NCI-H187 treated with DMSO at 0.1 percent for 48 hours (cell line): ENCODE measurements at places on chromosomes 7 and 10.

- no peak for DNase-seq
These were observed at the start of gene MINDY4 for GRCh38 chr7:30771174-30771879. Gene MINDY4, plus strand, starts transcription at chr7:30771417. Its CDS starts 77 bp downstream, at chr7:30771494.

DNA sequence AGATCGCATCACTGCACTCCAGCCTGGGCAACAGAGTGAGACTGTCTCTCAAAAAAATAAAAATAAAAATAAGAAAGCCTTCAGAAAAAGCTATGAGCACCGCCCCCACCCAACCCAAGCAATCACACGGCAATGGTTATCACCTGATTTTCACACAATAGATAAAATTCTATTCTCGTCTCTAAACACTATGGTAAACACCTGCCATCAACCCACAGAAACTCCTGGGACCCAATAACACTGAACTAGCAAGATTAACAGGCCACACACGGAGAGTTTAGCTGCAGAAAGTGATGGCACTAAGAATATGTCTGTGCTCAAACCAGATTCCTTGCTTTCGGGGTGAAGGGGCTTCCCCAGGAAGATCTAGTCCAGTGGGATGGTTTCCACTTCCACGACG lies 173.8 kb downstream of the DIP2C start:
- DNase-seq = no peak

DNA sequence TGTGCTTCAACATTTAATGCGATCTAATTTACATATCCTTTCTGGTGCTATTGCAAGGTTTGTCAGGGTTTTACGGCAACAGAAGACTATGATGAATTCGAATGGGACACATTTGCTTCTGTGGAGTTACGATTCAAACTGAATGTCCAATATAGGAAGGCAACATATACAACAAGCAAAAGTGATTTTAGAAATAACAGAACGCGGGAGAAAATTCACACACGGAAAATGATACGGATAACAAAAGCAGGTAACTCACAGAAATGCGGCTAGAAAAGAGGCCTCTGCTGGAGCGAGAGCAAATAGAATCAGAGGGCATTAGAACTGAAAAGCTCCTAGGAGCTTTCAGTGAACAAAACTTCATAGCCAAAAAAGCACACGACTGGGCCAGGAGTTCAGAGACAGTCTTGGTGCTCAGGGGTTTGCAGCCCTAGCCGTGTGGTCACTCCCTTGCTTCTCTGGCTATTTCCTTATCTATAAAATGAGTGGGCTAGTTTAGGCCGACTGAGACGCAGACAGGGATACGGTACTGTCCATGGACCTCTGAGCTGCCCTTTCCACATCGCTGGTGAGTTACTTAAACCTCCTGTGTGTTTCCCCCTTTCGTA lies 557 bp upstream of the TAX1BP1 start:
- DNase-seq = no peak

GRCh38 chr7:42690794-42691639 lies 220.9 kb downstream of the C7orf25 start:
- DNase-seq = no peak

DNA sequence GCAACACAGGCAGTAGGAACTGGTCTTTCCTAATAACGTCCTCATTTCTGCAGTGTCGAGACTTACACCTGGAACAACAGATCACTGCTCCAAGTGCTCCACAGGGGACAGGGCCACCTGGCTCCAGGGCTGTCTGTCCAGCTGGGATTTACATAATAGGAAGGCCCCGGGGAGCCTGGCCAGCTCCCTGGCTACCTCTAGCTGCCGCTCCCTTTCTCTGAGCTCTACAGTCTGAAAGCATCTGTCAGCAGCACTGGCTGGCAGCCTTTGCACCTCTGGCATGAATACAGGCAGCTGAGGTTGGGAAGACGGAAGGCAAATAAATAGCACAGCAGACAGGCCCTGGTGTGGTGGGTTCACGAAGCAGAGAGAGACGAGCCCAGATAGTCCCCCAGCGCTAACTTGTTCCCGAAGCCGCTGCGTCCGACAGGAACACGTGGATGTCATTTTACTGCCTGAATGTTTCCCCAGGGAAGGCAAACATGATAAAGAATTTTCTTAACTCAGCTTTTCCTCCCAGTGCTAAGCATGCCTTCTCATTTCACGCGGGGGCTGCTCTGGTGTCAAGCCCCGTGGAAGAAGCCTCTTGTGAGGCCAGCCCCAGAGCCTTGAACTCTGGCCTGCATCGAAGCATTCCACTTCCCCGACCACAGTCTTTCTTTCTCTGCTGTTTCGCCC lies 105.4 kb downstream of the ITIH5 start:
- no peak for DNase-seq

DNA sequence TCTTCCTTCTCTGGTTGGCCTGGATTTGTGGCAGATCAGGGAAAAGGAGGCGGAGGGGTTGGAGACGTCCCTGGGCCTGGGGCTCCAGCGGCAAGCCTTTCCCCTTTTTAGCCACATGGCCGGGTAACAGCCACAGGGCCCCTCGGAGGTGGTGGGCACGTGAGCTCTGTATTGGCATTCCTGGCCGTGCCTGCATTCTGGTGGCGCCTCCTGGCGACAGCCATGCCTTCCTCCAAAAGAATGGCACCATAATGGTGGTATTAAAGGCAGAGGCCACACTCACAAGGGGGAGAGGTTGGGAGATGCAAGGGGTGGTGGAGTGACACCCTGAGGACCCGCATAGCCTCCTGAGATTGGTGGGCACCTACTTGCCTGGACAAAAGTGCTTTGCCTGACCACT lies 3.0 kb upstream of the AQP1 start:
- no peak for DNase-seq

- DNase-seq = no peak
These were observed 29.9 kb downstream of the MYL10 start for GRCh38 chr7:101598986-101599771.
